ENCODE measurements at places on chromosomes 3 and 15.

DNA sequence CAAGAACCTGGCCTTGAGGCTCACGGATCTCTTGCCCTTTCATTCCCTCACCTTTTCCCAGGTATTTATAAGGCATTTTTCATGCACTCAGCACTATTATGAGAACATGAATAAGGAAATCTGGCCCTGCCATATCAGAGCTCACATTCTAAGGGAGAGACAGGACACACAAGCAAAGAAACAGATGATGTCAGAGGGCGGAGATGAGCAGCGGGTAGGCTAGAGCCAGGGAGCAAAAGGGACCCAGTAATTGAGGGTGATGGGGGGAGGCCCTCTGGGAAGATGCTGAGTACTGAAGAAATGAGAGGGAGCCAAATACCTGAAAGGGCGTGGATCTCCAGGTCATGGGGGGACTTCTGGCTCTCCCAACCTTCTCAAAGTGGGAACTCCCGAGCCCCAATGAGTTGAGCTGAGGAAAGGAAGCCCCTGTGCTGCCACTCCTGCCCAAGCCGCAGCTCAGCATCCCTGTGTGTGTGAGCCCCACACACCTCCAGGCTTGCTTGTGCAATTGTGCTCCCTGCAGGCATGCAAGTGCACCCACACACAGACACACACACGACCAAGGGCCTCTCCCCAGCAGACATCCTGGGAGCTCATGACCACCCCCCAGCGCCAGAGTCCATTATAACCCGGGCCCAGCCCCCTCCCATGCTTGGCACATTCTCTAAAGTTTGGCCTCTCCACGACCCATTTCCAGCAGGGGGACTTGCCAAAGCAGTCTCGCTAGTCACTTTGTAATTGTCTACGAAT, 81.4 kb upstream of the PXYLP1 start:
- DNase-seq, result no peak

GRCh38 chr3:10950476-10951294, 41.9 kb upstream of the SLC6A1 start:
- DNase-seq, result peak; percentile 78

DNA sequence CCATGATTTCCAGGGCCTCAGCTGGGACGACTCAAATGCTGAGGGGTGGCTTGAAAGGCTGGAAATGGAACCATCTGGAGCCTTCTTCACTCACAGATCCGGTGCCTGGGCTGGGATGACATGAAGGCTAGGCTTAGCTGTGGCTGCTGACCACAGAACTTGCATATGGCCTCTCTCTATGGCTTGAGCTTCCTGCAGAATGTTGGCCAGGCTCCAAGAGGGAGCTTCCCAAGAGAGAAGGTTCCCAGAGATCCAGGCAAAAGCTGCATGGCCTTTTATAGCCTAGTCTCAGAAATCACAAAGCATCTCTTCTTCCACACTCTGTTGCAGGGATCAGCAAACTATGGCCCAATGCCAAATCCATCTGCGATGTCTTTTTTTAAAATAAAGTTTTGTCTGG, 44.8 kb downstream of the GATM start:
- DNase-seq, result peak; percentile 27

DNA sequence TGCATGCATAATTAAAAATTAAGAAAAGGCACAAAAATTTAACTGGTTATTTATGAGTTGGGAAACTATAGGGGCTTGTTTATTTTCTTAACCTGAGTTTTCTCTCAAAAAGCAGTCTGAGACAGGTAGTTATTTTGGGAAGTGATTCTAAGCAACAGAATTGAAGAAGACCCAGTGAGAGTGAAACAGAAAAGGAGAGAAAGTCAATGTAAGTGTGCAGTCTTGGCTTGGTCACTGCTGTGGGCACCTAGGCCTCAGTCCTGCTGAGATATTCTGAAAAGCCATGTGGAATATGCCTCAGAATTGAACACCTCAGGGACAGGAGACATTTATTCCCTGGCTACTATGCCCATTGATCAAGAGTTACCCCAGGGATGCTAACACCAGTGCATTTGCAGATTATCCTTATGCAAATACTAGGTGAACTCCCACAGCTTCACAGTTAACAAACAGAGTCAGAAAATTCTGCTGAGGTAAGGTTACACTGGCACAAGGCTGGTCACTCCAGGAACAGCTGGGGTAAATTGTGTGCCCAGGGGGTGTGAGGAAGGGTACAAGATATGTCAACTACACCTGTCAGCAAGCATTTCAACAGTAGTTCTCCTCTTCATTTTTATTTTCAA, 222.7 kb downstream of the EFHB start:
- DNase-seq, result no peak

GRCh38 chr3:9727041-9727595, 4.4 kb upstream of the BRPF1 start:
- no peak for DNase-seq

- DNase-seq, result no peak
Observed at GRCh38 chr3:43686700-43687498, 3.8 kb upstream of the ABHD5 start.

- no peak for DNase-seq
Observed at GRCh38 chr3:94099311-94099710, 36.5 kb downstream of the NSUN3 start.

- DNase-seq, result no peak
Observed at GRCh38 chr3:138947495-138948121, 591 bp downstream of the FOXL2NB start.

GRCh38 chr3:53970661-53971060, 79.0 kb upstream of the SELENOK start:
- no peak for DNase-seq
